ENCODE measurements at places on chromosomes 3 and 15.

GRCh38 chr3:186164696-186165095 lies 55.8 kb upstream of the ETV5 start:
- no peak for DNase-seq

DNA sequence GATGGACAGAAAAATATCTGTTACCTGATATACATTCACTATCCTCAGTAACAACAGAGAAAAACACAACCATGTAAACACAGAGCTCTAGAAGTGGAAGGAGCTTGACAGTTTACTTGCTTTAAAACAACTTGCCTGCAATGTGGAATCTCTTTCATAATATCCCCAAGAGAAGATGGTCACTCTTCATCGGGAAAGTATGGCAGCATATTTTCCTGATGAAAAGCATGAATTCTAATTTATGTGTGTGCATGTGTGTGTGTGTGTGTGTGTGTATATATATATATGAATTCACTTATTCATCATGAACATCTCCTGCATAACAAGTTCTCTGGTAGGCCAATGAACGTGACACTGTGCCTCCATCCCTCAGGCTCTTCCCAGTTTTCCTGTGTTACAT lies 81.2 kb downstream of the EFL1 start:
- no peak for DNase-seq

GRCh38 chr15:69359722-69360121 lies 54.4 kb upstream of the KIF23 start:
- no peak for DNase-seq

DNA sequence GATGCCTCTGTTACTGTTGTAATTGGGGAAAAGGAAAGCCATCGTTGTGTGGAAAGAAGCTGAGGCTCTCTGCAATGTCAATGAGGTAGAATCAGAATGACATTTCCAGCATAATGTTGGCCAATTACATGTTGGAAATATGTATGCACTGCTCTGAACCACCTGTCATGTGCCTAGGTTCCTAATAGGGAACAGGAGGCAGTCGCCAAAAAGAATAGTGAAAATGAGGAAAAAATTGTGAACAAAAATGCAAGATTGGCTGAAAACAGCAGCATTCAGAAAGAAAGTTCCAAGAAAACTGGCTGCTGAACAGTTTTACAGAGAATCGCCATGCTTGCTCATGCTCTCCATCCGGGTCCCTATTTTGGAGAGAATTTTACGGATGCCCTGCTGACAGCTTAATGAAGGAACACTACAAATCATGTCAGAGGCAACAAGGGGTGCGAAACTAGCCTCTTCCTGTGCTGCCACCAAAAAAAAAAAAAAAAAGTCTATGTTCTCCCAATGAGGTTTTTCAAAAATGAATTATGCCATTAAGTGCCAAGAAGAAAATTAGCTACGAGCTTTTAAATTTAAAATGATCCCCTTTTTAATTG lies 305.9 kb upstream of the ARRDC4 start:
- DNase-seq, result no peak

GRCh38 chr3:129890125-129890524 lies 3.4 kb downstream of the TMCC1 start:
- DNase-seq, result no peak

DNA sequence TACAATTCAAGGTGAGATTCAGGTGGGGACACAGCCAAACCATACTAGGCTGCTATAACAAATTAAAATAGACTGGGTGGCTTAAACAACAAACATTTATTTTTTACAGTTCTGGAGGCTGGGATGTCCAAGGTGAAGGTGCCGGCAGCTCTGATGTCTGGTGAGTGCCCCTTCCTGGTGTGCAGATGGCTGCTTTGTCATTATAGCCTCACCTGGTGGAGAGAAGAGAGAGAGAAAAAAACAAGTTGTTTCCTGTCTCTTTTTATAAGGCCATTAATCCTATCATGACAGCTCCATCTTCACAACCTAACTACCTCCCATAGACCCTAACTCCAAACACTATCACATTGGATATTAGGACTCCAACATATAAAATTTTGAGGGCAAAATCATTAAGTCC lies 279.7 kb downstream of the ZIC1 start:
- DNase-seq, result no peak

Measured in head of caudate nucleus (tissue), 42 donors.